ENCODE measurements at places on chromosomes 7 and 10.

DNA sequence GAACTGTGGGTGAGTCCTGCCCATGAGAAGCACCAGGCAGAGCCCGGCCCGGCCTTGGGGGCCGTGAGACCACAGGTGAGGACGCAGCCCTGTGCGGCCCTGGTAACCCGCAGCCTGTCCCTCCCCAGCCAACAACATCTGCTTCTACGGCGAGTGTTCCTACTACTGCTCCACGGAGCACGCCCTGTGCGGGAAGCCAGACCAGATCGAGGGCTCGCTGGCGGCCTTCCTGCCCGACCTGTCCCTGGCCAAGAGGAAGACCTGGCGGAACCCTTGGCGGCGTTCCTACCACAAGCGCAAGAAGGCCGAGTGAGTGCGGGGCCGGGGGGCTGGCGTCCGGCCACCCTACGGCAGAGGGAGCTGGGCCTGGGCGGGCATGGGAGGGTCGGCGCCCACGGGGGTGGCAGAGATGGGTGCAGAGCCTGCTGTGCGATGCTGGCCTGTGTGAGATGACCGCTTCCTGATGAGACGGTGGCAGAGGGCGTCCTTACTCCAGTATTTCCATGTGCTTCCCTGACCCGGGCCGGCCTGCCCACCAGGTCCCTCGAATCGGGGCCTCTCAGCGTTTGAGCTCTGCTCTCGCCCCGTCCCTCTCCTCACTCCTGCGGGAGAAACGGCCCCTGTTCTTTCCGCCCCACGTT lies 34.1 kb upstream of the FOXL3 start:
- no peak for DNase-seq

DNA sequence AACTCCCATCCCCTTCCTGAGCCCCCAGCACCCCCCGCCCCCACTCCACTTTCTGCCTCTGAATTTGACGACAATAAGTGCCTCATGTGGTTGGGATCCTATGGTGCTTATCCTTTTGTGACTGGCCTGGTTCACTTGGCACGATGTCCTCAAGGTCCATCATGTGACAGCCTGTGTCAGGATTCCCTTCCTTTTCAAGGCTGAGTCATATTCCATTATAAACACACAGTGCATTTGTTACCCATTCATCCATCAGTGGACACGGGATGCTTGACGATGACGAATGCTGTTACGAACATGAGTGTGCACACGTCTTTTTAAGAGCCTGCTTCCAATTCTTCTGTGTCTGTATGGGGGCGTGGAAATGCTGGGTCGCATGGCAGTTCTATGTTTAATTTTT lies 26.7 kb downstream of the SHH start:
- no peak for DNase-seq

DNA sequence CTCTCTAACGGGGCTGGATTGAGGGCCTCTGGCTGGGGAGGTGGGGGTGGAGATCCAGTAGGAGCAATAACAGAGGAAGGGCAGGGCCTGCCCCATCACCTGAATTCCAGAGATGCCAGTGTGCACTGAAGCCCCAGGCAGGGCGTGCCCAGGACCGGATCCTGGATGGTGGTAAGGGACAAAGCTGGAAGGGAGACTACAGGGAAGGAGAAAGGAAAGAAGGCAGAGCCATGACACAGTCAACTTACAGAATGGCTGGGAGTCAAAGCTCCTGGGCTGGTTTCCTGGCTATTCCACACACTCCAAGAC lies 666 bp downstream of the TMEM139 start:
- DNase-seq: no peak

- no peak for DNase-seq
These were observed 445.5 kb upstream of the IGFBP3 start for GRCh38 chr7:46366526-46366925.

DNA sequence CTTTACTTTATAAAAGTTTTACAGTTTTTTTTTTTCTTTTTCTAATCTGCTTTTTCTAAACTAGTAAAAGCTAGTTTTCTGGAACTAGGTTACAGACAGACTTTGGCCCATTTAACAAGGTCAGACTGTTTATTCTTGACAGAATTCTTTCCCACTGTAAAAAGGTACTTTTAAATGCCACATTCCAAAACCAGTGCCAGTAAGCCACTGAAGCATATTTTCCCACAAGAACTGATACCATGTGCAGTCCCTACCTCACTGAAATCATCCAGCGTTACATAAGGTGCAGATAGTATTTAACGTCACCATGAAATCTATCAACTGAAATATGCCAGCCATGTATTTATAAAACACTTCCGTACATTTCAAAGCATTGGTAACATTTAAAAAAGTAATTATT lies 121.6 kb downstream of the CDK6 start:
- DNase-seq: no peak

GRCh38 chr10:109173121-109173520 lies 750.2 kb downstream of the XPNPEP1 start:
- no peak for DNase-seq
